Esophagus muscularis mucosa (tissue), 4 donors: ENCODE measurements at places on chromosomes 2 and 18. TPM values are rescaled to one million over a fixed set of nuclear protein-coding genes. Genes with fewer than 3 reads are reported as not detected.

The ABCG8 gene
- not detected for total RNA-seq

The SERPINB3 gene
- total RNA-seq, result not detected

The SH2D6 gene
- not detected for total RNA-seq

GRCh38 chr2:205759257-205759656 is 77.0 kb downstream of the NRP2 start:
- H3K27me3 ChIP-seq, result no peaks in the 10 kb centered on the region
- no peak overlapping the region for H3K4me3 ChIP-seq
- H3K36me3 ChIP-seq, result peaks cover 23% of the 10 kb centered on the region

- no peak overlapping the region for H3K27ac ChIP-seq
- no peak overlapping the region for H3K4me3 ChIP-seq
- no peaks in the 10 kb centered on the region for H3K4me1 ChIP-seq
- no peak for DNase-seq
- H3K36me3 ChIP-seq, result no peaks in the 10 kb centered on the region
- H3K27me3 ChIP-seq, result no peaks in the 10 kb centered on the region
Measured at GRCh38 chr2:21715887-21716286, 592.1 kb downstream of the TDRD15 start.

- no peaks in the 10 kb centered on the region for H3K27me3 ChIP-seq
- no peaks in the 10 kb centered on the region for H3K4me1 ChIP-seq
- H3K27ac ChIP-seq, result no peak overlapping the region
Measured at GRCh38 chr18:78740876-78741275, 238.7 kb upstream of the SALL3 start.

DNA sequence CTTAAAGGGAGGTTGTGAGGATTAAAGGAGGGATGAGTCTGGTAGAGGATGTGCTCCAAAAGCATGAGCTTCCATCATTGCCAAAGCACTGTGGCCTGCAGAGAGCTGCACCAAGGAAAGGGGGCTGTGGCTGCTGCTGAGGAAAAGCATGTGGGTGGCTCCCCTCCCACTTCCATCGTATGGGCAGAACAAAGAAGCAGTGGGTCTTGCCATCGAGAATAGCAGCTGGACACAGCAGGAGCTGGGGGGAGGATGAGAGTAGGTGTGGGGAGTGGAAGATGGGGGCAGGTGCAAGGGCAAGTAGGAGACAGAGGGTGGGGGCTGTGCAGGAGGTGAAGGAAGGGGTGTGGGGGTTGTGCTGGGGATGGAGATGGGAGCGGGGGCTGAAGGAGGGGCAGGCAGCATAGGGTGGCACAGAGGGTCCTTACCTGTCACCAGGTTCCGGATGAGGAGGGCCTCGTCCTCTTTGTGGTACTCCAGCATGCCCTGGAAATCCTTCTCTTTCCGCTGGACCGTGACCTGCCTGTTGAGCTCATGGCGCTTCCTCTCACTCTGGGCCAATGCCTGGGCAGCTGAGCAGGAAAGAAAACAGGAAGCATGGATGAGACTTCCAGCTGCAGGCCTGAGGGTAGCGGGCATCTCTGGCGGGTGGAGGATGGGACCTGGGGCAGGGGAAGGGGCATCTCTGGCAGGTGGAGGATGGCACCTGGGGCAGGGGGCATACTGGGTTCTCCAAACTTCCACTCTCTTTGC is 33.6 kb upstream of the ACAA2 start:
- H3K4me1 ChIP-seq, result peaks cover 21% of the 10 kb centered on the region
- H3K36me3 ChIP-seq, result no peaks in the 10 kb centered on the region
- H3K4me3 ChIP-seq, result no peak overlapping the region
- no peak for DNase-seq

GRCh38 chr2:19786408-19787058 is 115.2 kb downstream of the TTC32 start:
- peaks cover 6% of the 10 kb centered on the region for H3K4me1 ChIP-seq
- no peaks in the 10 kb centered on the region for H3K36me3 ChIP-seq
- DNase-seq, result no peak

- no peak for DNase-seq
- H3K27ac ChIP-seq, result no peak overlapping the region
- H3K4me3 ChIP-seq, result no peak overlapping the region
- no peaks in the 10 kb centered on the region for H3K27me3 ChIP-seq
- H3K36me3 ChIP-seq, result no peaks in the 10 kb centered on the region
- H3K4me1 ChIP-seq, result no peaks in the 10 kb centered on the region
Measured at GRCh38 chr2:168097431-168097830, 150.0 kb downstream of the STK39 start.

- H3K27me3 ChIP-seq, result no peaks in the 10 kb centered on the region
- no peak overlapping the region for H3K4me3 ChIP-seq
- H3K27ac ChIP-seq, result no peak overlapping the region
- H3K4me1 ChIP-seq, result peaks cover 9% of the 10 kb centered on the region
- DNase-seq, result no peak
Measured at GRCh38 chr2:173001664-173002604, 73.7 kb upstream of the MAP3K20 start.
